Right renal pelvis (tissue), 4 donors: ENCODE measurements at places on chromosomes 1 and 21. TPM values are rescaled to one million over a fixed set of nuclear protein-coding genes. Genes with fewer than 3 reads are reported as not detected.

The FAM131C gene
- polyA plus RNA-seq, result 2.2 TPM

The TCP10L gene
- polyA plus RNA-seq, result 2.1 TPM

The PRAMEF10 gene
- not detected for polyA plus RNA-seq

The FMO3 gene
- polyA plus RNA-seq, result 0.07 TPM

The RIPK4 gene
- 18.3 TPM for polyA plus RNA-seq

The OR2T35 gene
- not detected for polyA plus RNA-seq

The CTTNBP2NL gene
- polyA plus RNA-seq, result 47.6 TPM

The FAM43B gene
- 1.3 TPM for polyA plus RNA-seq

The OR10J1 gene
- 0.03 TPM for polyA plus RNA-seq

The ATF3 gene
- polyA plus RNA-seq, result 8.6 TPM

The DUSP23 gene
- polyA plus RNA-seq, result 41.3 TPM

The UBE2U gene
- polyA plus RNA-seq, result not detected

The KMO gene
- polyA plus RNA-seq, result 18.7 TPM

The PLEKHA6 gene
- polyA plus RNA-seq, result 58.5 TPM

The SLAMF7 gene
- 0.44 TPM for polyA plus RNA-seq

The DIO1 gene
- 4.7 TPM for polyA plus RNA-seq

The ADAMTSL4 gene
- 14.3 TPM for polyA plus RNA-seq

The TATDN3 gene
- 17.7 TPM for polyA plus RNA-seq

The DNAJC6 gene
- polyA plus RNA-seq, result 5.4 TPM

The NEGR1 gene
- 3.9 TPM for polyA plus RNA-seq

The FAM177B gene
- polyA plus RNA-seq, result 0.05 TPM

The CHRM3 gene
- polyA plus RNA-seq, result 8.1 TPM

The OLIG1 gene
- polyA plus RNA-seq, result not detected

The CACNA1S gene
- polyA plus RNA-seq, result 0.51 TPM

The CFHR5 gene
- polyA plus RNA-seq, result not detected

The DPM3 gene
- polyA plus RNA-seq, result 31.8 TPM

The HDGF gene
- 261 TPM for polyA plus RNA-seq

The C1orf141 gene
- polyA plus RNA-seq, result 0.10 TPM

The UTS2 gene
- not detected for polyA plus RNA-seq

The FRRS1 gene
- 7.8 TPM for polyA plus RNA-seq

The CRABP2 gene
- 77.9 TPM for polyA plus RNA-seq

The FGR gene
- polyA plus RNA-seq, result 1.9 TPM

The LRRIQ3 gene
- 5.0 TPM for polyA plus RNA-seq

The TRIM46 gene
- polyA plus RNA-seq, result 3.0 TPM

The EVA1B gene
- polyA plus RNA-seq, result 124 TPM

The LYPD8 gene
- not detected for polyA plus RNA-seq

The FCGR2B gene
- 1.1 TPM for polyA plus RNA-seq

The FBXO44 gene
- polyA plus RNA-seq, result 16.0 TPM

The C1orf226 gene
- 18.3 TPM for polyA plus RNA-seq

The ACTL8 gene
- polyA plus RNA-seq, result not detected

The RALGPS2 gene
- polyA plus RNA-seq, result 31.2 TPM

The FMO2 gene
- 0.52 TPM for polyA plus RNA-seq

The PTPRC gene
- 5.4 TPM for polyA plus RNA-seq

The KPRP gene
- polyA plus RNA-seq, result not detected

The LGR6 gene
- 1.2 TPM for polyA plus RNA-seq

The GUCA2A gene
- not detected for polyA plus RNA-seq

The FYB2 gene
- polyA plus RNA-seq, result 1.1 TPM

The PTPN14 gene
- polyA plus RNA-seq, result 34.1 TPM

The WNT4 gene
- polyA plus RNA-seq, result 6.9 TPM

The TAS1R1 gene
- polyA plus RNA-seq, result not detected

The SYNC gene
- 2.1 TPM for polyA plus RNA-seq
